Left cardiac atrium (tissue), 4 donors: ENCODE measurements at places on chromosomes 7 and 10. TPM values are rescaled to one million over a fixed set of nuclear protein-coding genes. Genes with fewer than 3 reads are reported as not detected.
A peak's percentile ranks its signal among the peaks of the same experiment; 100 is the strongest.

- DNase-seq: no peak
These were observed 73.9 kb downstream of the NRP1 start for GRCh38 chr10:33260403-33261149.

Gene CALN1
- total RNA-seq: not detected

DNA sequence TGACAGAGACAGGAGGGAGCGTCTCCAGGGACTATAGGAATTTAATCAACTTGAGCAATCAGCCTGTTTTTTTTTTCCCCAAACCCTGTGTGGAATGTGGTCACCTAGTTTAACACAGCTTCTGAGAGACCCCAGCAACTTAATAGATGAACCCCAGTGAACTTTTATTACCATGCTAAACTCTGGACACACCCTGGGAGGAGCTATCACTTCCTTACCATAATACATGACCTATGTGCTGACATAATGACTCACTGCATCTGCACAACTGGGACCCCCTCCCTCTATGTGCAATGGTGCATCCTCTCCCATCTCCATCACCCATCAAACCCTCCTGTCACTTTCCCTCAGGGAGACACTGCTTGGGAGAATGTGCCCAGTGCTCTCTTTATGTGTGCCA lies 83.7 kb downstream of the EPC1 start:
- DNase-seq: no peak

GRCh38 chr10:24958721-24959381 lies 6.4 kb upstream of the PRTFDC1 start:
- DNase-seq: peak; percentile 31

DNA sequence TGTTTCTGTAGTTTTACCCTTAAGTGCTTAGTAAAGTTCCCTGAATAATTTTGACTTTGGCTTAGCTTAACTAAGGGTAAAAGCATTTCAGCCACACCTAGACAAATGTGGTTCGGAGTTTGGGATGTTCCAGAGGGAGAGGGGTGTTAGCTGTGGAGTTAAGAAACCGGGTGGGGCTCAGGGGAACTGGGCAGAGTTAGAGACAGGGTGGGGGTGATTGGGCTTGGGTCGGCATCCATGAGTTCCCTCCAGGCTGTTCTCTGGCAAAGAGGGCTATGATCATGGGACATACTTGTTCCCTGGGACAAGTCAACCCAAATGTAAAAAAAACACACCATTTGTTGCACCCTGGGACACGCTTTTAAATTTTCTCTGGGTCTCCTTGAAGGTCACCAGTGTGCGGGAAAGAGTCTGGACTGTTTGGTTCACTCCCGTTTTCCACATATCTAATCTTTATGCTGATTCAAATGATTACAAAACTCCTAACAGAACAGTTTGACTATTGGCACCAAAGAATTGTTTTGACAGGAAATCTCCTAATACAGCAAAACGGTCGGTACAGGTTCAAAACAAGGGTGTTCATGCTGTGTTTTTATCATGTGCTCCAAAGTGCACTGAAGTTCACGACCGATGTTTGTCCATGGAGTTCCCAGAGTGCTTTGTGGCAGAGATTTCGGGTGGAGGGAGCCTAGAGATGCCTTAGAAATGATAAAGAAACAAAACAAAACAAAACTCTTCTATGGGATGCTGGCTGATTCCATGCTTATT lies 56.5 kb downstream of the PLXDC2 start:
- no peak for DNase-seq

Gene BMPER
- 3.6 TPM for total RNA-seq

DNA sequence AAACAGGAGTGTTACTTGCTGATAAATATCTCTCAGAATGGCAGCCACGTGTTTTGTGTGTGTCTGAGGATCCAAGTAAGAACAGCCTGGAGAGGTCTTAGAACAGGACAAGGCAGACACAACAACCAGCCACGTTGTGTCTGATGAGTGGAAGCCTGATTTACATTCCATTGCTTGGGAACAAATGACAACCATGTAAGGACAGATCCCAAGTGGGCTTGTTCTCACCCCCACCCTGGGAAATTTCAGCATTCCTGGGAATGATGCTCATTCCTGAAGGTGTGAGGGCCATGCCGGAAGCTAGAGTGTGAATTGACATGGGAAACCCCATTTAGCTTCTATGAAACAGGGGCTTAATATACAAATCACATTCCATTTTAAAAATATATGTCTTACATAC lies 35.9 kb downstream of the IL6 start:
- DNase-seq: no peak
